ENCODE measurements at places on chromosomes 12 and 14. TPM values are rescaled to one million over a fixed set of nuclear protein-coding genes. Genes with fewer than 3 reads are reported as not detected.

DNA sequence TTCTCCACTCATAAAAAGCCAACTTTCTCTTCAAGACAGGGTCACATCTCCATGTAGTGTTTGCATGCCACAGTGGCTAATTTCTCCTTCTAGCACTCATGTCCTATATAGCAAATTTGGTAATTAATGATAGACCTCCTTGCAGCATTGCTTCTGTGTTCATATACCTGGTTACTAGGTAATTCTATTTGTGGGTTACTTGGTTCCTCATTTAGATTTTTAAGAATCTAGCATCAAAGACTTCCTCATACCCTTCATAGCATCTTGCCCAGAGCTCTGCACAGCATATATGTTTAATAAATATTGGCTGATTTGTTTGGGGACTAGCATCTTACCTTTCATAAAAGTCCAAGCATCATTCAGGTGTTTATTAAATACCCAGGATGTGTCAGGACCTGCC, 152.1 kb downstream of the DUSP6 start:
- DNase-seq, result no peak

GRCh38 chr14:97411938-97412612, 614.9 kb downstream of the VRK1 start:
- DNase-seq, result no peak

DNA sequence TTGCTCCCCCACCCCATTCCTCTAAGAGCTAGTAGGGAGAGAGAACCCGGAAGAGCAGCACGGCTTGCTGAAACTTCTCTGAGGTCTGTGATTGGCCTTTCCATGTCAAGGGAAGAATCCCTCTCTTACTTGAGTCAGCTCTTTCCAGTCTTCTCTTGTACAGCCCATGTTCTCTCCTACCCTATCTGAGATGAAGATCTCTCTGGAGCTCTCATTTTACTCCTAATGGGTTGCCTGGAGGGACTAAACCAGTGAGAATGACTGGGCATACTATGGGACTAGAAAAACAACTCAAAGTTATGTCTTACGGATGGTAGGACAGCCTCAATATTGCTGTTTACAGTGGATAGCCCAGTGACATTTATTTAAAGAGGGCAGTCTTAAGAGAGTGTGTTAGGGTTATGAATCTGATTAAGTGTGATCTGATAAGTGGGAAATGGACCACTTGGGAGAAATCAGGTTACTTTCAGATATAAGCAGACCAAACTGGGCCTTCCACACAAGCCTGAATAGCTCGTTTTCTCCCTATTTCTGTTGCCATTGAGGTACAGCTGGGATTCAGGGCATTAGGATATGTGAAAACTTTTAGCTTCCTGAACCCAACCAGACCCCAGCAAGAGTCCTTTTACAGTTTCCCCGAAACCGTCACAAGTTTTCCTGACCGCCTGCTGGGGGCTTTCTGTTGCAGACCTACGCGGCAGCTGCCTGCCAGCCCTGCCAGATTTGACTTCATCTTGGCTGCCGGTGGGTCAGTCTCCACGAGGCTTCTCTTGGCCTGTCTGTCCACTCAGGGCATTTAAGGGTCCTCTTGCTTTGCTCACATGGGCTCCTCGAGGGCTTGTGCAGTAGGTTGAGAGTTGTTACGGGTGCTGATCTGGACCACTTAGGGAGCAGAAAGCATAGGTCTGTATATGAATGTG, 16.9 kb downstream of the ETV6 start:
- DNase-seq, result no peak

DNA sequence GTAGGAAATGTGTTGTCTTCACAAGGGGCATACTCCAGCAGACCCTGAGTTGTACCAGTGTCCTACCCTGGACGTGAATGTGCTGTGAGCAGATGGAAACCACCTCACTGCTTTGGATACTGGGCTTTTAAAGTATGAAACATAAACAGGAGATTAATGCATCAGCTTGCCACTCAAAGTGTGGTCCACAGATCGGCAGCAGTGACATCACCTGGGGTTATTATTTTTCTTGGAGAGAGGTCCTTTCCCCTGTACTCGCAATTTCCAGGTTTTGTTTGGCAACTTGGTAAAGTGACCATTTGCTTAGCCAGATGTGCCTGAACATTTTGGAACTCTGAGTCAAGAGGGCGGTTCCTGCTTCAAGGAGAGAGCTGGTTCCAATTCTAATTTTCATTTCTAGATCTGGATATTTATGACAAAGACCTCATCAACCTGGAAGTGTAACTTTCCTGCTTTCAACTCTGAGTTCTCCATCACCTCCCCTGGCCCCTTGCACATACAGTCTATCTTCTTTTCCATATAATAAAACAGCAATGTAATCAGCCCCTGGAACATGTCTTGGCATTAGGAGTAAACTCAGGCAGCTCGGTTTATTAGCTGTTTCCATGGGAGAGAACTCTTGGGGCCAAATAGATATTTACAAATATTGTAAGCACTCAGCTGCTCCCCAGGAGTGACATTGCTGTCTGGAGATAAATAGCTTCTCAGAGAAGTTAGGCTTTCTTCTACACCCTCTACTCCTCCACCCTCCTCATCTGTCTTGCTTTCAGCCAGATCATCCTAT, 237.0 kb upstream of the TBX3 start:
- DNase-seq, result no peak

- no peak for DNase-seq
Measured at GRCh38 chr14:38973083-38973700, 129.8 kb downstream of the SEC23A start.

GRCh38 chr14:94115631-94116030, 5.1 kb downstream of the IFI27 start:
- DNase-seq, result no peak

The TAC3 gene
- total RNA-seq, result not detected
